ENCODE measurements at places on chromosomes 5 and 9.

- no peak for DNase-seq
Observed at GRCh38 chr9:93028448-93029006, 30.0 kb upstream of the SUSD3 start.

- no peak for DNase-seq
Observed at GRCh38 chr5:58117542-58117941, 342.3 kb downstream of the PLK2 start.

DNA sequence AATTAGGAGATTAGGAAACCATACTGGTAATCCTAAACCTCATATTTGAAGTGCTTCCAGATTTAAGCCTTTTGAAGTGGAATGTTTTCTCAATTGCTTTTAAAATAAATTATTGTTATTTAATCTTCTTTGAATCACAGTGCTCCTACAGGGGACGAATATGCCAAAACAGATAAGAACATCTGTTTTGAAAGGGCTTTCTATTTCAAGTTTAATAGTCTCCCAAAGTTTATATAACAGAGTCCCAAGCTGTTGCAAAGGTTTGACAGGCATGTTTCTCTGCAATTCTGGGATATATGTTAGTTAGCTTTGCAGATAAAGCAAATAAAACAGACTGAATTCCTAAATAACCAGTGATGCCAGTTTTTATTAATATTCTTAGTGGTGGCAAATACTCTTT is 803.7 kb downstream of the TLE4 start:
- no peak for DNase-seq

- no peak for DNase-seq
Observed at GRCh38 chr9:111065414-111065813, 27.1 kb upstream of the LPAR1 start.

- DNase-seq: no peak
Observed at GRCh38 chr5:124398460-124398859, 348.0 kb downstream of the ZNF608 start.

DNA sequence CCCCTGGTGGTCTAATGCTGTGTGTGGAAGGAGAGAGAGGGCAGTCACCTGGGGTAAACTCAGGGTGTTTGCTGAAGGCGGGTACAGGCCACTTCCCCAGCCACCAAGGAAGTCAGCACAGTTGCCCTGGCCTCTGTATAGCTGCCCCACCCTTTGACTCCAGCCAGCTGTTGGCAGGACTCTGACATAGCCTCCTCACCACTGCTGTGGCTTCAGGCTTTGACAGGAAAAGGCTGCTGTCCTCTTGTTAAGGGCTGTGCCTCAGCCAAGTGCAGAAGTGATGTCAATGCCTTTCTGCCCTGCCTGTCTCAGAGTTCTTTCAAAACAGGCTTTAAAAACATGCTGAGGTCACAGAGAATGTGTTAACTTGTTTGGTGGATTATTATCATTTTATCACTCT is 487.2 kb upstream of the KLF4 start:
- no peak for DNase-seq

GRCh38 chr9:113895526-113895925 is 19.4 kb downstream of the ZNF618 start:
- no peak for DNase-seq

DNA sequence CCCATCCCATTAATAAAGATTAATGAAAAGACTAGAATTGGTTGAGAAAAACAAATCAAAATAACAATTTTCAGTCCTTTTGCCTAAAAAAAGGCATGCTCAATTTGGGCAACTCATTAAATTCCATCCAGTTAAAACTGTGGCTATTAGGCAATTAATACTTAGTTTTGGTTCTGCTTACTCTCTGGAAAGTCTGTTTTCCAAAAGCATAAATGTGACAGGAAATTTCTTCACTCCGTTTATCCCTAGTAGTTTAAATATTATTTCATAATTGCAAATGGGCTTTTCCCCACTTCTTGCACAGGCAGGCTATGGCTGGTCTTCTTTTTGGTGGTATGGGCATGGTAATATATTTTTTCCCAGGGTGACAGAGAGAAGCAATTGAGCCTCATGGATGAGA is 373.3 kb upstream of the KLF4 start:
- DNase-seq: no peak

GRCh38 chr9:20506099-20506900 is 116.0 kb downstream of the MLLT3 start:
- no peak for DNase-seq

DNA sequence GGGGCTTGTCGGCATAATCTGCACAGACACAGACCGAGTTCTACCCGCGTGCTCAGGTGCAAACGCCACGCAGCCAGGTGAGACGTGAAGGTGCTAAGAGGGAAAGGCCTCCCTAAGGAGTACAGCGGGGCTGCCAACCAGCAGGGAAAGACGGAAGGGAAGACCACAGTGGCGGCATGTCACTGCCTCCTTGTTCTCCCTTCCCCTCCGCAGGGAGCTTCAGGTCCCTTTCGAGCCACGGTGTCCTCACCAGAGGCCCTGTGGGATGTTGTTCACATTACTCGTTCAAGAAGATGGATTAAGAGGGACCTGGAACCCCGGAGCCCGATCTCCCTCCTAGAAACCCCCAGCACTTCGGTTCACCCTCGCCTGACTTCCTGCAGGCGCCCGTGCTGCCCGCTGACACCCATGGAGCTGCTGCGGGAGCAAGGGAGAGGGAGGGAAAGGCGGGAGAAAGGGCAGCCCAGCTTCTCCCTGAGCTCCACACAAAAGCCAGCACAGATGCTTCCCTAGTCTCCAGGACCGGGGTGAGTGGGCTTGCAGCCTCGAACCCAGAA is 686 bp downstream of the BRD9 start:
- no peak for DNase-seq

GRCh38 chr5:1041225-1042143 is 32.9 kb downstream of the NKD2 start:
- no peak for DNase-seq
